ENCODE measurements at places on chromosomes 12 and 14. TPM values are rescaled to one million over a fixed set of nuclear protein-coding genes. Genes with fewer than 3 reads are reported as not detected.

KLRD1 gene
- 2.6 TPM for total RNA-seq

TAS2R50 gene
- total RNA-seq, result 0.36 TPM

CACNA2D4 gene
- 4.0 TPM for total RNA-seq

SYNDIG1L gene
- total RNA-seq, result not detected

PLA2G1B gene
- total RNA-seq, result not detected

DAO gene
- total RNA-seq, result not detected

ST8SIA1 gene
- total RNA-seq, result 0.28 TPM

SERPINA6 gene
- not detected for total RNA-seq

MTERF2 gene
- 6.6 TPM for total RNA-seq

MLH3 gene
- 15.5 TPM for total RNA-seq

COA8 gene
- total RNA-seq, result 42.9 TPM

DRAM1 gene
- total RNA-seq, result 5.2 TPM

WNK1 gene
- 117 TPM for total RNA-seq

AQP2 gene
- total RNA-seq, result not detected

KCNC2 gene
- total RNA-seq, result not detected

SDR9C7 gene
- not detected for total RNA-seq

CLEC1B gene
- total RNA-seq, result not detected

TSPAN8 gene
- total RNA-seq, result not detected

CCDC88C gene
- 55.1 TPM for total RNA-seq

SCNN1A gene
- total RNA-seq, result 3.7 TPM

GAS2L3 gene
- total RNA-seq, result 1.5 TPM

AQP6 gene
- not detected for total RNA-seq

CFAP73 gene
- 0.16 TPM for total RNA-seq

NEMP1 gene
- 51.2 TPM for total RNA-seq

SLC22A17 gene
- 2.2 TPM for total RNA-seq

REP15 gene
- total RNA-seq, result 0.33 TPM

KRR1 gene
- total RNA-seq, result 146 TPM

IQSEC3 gene
- total RNA-seq, result 3.6 TPM

MGP gene
- not detected for total RNA-seq

TMCC3 gene
- total RNA-seq, result 0.19 TPM

DACT1 gene
- 1.2 TPM for total RNA-seq

NCOR2 gene
- total RNA-seq, result 112 TPM

HIF1A gene
- total RNA-seq, result 158 TPM

INTS13 gene
- 86.9 TPM for total RNA-seq

TAS2R14 gene
- total RNA-seq, result 0.68 TPM

KRT4 gene
- not detected for total RNA-seq

ASIC1 gene
- 10.8 TPM for total RNA-seq

TMEM63C gene
- total RNA-seq, result 1.2 TPM

PLEKHG7 gene
- total RNA-seq, result not detected

BICDL1 gene
- total RNA-seq, result 63.7 TPM

FKBP11 gene
- total RNA-seq, result 97.4 TPM

CAPRIN2 gene
- total RNA-seq, result 8.6 TPM
